Esophagus squamous epithelium (tissue), 5 donors: ENCODE measurements at places on chromosomes 5 and 9.

GRCh38 chr9:110206389-110206788 is 1.6 kb downstream of the C9orf152 start:
- no peak for DNase-seq

DNA sequence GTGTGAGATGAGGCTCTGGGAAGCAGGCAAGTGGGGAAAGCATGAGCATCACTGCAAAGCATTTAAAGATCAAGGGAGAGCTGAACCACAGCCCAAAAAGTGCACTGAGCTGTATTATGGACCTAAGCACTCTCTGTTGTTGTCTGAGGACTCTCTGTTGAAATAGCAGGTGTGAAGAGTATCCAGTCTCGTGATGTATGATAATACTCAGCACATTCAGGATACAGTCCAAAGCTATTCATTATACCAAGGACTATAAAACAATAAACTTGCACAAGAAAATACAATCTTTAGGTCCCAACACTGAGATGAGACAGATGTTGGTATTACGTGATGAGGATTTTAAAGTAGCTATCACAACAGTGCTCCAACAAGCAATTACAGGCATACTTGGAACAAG is 97.5 kb upstream of the IGFBPL1 start:
- DNase-seq: no peak

- no peak for DNase-seq
Observed at GRCh38 chr5:31329715-31330114, 136.2 kb downstream of the CDH6 start.

DNA sequence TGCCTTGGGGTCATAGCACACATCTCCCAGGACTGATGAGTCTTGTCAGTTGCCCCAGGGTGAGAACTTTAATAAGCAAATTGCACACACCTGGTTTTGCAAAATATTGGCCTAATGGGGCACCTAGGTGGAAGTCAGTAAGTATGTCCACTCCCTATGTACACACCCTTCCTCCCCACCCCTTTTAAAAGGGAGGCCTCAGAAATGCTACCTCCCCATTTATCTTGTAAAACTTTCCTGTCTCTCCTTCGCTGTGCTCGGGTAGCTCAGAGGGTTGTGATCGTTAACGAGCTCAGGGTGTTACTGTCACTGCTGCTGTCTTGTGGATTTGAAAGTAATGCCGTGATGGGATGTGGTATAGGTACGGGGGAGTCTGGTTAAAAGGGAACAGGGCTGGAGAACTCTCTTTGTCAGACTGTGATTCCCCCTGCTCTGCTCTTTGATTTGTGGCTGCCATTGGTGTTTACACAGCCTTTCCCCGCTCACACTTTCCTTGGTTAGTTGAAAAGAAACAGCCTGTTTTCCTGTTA is 26.2 kb downstream of the ZNF462 start:
- no peak for DNase-seq

- no peak for DNase-seq
Observed at GRCh38 chr5:110008131-110008530, 318.4 kb downstream of the MAN2A1 start.

GRCh38 chr5:59245198-59245597 is 648.3 kb downstream of the PDE4D start:
- no peak for DNase-seq

DNA sequence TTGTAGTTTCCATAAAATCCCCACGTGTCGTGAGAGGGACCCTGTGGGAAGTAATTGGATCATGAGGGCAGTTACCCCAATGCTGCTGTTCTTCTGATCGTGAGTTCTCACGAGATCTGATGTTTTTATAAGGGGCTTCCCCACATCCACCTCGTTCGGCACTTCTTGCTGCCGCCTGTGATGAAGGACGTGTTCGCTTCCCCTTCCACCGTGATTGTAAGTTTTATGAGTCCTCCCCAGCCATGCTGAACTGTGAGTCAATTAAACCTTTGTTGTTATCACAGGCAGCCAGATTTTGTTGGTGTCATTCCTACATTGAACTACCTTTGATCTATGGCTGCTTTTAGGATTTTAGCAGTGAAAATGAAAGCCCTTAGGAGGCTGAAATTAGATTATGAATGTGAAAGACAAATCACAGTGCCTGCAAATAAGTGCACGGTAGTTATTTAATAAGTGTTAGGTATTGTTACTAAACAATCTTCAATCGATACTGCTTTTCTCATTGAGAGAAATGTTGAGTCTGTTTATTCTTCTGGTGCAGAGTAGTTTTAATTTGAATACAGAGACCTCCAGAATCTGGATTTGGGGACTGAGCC is 68.0 kb upstream of the C6 start:
- DNase-seq: no peak

DNA sequence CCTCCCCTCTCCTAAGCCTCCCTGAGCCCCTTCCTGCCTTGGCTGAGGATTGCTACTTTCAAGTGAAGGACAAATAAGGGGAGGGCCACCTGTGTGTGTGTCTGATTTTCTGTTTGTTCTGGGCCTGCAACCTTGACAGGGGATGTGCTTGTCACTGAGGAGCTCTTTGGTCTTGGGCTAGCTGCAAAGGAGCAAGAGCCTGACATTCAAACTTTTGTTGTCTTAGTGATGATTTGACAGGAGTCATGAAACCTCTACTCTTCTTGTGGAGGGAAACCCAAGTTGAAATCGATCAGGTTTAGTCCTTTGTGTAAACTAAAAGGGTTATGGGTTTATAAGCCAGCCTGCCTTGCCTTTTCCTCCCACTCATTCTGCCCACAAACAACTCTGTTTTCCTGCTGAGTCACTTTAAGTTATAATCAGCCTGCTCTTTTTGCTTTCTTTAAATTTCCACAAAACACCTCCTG is 16.9 kb downstream of the CLTA start:
- DNase-seq: no peak

- no peak for DNase-seq
Observed at GRCh38 chr5:146890731-146891440, 12.3 kb upstream of the PPP2R2B start.

GRCh38 chr5:151083081-151083676 is 2.3 kb upstream of the TNIP1 start:
- DNase-seq: no peak

- DNase-seq: no peak
Observed at GRCh38 chr9:37198039-37198729, 77.8 kb downstream of the ZCCHC7 start.

DNA sequence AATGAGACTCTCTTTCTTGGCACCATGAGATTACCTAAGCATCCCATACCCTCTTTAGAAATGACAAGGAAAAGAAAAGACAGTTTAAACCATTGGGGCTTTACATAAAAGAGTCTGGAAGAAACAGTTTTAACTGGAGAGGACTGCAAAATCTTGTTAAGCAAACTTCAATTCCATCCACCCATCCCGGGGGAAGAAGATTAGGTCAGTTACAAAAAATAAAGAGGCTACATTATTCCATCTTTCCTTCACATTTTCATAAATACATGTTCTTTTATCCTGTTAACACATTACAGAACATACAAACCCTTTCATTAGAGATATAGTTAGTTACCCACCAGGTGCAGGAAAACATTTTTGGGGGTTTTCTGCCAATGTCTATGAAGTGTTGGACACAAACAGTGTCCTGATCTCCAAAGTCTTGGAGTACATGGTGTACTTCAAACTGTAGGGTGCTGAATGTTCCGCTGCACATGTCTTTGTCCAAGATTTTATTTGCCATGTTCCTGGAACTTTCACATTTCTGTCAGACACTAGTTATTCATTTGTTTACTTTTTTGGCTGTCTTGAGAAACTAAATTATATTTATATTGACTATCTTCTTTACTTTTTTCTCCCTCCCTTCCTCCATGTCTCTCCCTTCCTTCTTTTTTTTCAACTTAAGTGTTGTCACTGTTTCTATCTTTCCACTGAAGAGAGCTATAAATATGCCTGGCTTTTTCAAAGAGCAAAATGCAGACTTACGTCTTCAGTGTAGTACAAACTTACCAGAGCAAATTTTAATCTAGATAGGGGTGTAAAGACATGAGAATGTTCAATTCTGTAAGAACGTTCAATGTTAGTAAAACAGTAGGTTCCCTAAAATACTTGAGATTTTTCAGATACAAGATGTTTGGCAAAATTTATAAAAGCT is 410.9 kb upstream of the PRR16 start:
- DNase-seq: no peak

DNA sequence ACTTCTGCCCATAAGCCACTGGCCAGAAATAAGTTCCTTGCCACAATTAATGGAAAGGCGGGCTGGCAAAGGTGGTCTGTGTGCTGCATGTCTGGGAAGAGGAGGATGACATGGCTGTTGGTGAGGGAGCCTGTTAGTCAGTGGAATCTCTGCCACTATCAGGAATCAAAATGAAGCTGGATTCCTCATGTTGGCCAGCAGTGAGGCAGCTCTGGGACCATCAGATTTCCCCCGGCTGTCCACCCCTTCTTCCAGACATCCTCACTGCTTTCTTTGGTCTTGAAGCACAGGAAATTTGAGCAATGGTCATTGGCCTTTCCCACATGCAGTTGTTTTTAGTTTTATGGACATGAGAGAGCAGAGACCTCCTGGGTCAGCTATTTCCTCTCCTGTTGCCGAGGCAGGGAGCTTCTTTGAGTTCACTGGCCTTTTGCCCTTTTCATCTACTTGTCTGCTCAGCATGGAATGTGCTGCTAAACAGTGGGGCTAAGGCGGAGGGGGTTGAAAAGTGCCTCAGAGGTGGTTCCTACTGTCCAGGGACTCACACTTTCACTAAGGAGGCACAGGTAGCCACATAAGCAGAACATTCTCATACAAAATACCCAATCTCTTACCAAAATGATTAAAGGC is 34.8 kb upstream of the NEURL1B start:
- DNase-seq: no peak

GRCh38 chr5:143119881-143120341 is 283.6 kb downstream of the NR3C1 start:
- no peak for DNase-seq

DNA sequence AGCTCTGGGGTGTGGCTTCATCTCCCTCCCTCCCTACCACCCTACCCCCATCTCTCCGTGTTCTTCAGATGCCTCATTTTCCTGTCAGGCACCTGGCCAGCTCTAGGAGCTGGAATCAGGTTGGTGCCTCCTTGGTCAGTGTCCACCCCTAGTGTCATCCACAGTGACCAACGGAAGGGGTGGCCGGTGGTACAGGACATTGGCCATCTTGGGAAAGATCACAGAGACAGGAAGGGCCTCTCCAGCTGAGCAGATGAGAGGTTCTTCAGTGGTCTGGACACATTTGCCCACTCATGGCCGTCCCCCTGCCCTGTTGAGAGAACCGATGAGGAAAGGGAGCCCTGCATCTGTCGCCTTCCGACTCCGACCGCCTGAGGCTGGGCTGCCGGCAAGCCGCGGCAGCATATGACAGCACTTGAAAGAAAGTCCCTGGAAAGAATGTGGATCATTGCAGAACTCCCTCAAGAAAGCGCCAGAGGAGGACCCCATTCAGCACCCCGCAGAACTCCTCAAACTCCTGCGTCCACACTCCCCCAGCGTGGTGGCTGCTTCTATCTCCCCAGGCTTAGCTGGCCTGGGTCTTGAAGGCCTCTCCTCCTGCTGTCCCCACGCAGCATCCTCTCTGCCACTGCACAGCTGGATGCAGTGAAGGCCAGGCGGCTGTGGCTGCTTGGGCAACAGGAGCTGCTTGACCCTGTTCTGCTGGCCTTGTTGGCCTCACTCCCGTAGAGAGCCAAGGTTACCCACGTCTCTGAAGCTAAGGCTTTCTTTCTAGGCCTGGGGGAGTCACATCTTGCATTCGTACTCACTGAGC is 1.9 kb upstream of the CLPTM1L start:
- no peak for DNase-seq

DNA sequence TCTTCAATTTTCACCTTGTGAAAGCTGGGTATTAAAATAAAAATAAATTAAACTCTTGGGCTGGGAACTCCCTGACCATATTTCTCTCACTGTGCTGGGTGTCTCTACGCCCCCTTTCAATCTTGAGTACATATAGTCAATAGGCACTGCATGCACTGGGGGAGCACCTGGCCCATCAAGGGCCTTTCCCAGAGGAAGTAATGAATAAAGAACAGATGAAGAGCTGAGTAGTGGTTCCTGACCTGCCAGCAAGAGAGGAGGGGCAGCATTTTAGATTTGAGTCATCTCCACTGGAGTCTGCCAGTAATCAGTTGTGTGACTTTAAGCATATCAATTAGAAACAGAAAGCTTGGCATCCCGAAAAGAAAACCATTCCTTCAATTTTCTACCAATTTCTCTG is 6.2 kb downstream of the MAPKAP1 start:
- no peak for DNase-seq

- no peak for DNase-seq
Observed at GRCh38 chr5:95184924-95185323, 100.0 kb downstream of the MCTP1 start.

GRCh38 chr9:8804613-8805012 is 1005.0 kb upstream of the DMAC1 start:
- no peak for DNase-seq
